AG04450 (cell line): ENCODE measurements at places on chromosomes 1 and 21. TPM values are rescaled to one million over a fixed set of nuclear protein-coding genes. Genes with fewer than 3 reads are reported as not detected.

- no peak for DNase-seq
Measured at GRCh38 chr1:194273660-194274059, 1087.2 kb upstream of the B3GALT2 start.

DNA sequence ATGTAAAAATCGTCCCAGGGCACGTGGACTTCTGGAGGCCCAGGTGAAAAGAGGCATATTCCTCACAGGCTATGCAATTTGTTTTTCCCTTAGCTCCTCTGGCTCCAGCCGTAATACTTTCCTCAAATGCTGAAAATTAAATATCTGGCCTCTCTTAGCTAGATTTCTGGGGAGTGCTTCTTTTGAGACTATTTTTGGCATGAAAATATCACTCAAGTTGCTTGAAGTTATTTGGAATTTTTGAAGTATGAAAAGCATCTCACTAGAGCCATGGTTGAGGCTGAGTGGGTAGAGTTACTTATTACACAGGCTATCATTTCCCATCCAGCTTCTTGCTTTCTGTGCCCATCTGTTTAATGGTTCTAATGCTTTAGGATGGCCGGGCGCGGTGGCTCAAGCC lies 59.7 kb downstream of the MYOM3 start:
- no peak for DNase-seq

DNA sequence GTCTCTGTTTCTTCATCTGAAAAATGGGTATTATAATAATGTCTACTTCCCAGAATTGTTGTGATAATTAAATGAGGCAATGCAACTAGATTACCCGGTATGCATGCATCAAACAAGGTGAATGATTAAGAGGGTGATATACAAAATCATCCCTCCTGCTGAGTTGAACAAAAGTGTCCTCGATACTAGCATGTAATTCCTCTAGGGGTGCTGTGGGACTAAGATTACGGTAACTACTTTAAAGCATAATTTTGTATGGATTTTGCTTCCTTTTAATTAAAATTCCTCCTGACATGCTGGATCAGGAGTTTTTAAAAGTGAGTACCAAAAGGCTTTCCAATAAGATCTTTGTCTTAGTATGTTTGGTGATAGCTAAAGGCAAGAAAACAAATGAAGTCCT lies 98.7 kb upstream of the PRMT6 start:
- DNase-seq: no peak

Gene ANKRD35
- 2.6 and 2.7 TPM in 2 replicates for polyA plus RNA-seq

GRCh38 chr1:81757398-81758020 lies 43.2 kb upstream of the ADGRL2 start:
- DNase-seq: no peak

GRCh38 chr1:200909071-200909470 lies 14.4 kb downstream of the INAVA start:
- no peak for DNase-seq

Gene PKLR
- polyA plus RNA-seq: not detected in 2 replicates

DNA sequence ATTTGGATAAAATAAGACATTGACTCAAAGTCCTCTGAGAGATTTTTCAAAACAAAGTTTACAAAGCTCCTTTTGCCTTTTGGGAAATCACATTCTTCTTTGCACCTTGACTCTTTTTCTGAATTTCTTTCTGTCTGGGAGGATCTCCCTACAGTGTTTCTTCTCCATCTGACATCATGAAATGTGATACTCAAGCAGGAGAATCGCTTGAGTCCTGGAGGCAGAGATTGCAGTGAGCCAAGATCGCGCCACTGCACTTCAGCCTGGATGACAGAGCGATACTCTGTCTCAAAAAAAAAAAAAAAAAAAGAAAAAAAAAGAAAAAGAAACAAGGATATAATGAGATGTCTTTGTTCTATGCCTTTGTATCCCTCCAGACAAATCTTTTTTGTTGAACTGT lies 13.3 kb upstream of the GRIK1 start:
- no peak for DNase-seq

Gene KANK4
- polyA plus RNA-seq: not detected in 2 replicates

Gene VANGL2
- polyA plus RNA-seq: 3.4 TPM in 2 replicates

DNA sequence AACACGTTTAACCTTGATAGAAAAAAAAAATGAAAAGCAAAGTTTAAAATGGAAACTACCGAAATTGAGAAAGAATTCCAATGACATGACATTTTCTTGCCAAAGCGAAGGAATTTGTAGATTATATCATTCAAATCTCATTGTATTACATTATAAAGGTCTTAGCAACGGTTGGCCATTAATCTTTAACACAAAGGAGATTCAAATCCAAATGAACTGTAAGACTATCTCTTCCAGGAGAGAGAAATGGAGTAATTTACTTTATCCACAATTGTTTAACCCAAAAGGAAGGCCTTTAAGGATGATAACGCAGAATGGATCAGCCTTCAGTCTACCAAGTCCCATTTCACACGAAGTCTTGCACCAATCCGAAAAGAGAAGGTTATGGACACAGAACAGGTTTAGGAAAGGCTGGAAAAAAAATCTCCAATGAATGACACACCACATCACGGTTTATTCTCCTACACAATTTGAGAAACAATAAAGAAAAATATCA lies 1.5 kb downstream of the ENAH start:
- no peak for DNase-seq

- DNase-seq: peak; percentile 15
Measured at GRCh38 chr21:44024887-44025353, 12.8 kb downstream of the TRAPPC10 start.

Gene NCMAP
- not detected in 2 replicates for polyA plus RNA-seq

Gene SLAMF1
- polyA plus RNA-seq: not detected in 2 replicates
